ENCODE measurements at places on chromosomes 1 and 21. TPM values are rescaled to one million over a fixed set of nuclear protein-coding genes. Genes with fewer than 3 reads are reported as not detected.

Gene TMEM39B
- total RNA-seq: 34.8 TPM

Gene ZSWIM5
- total RNA-seq: 13.1 TPM

- DNase-seq: no peak
- H3K4me1 ChIP-seq: peaks cover 70% of the 10 kb centered on the region
- no peak overlapping the region for H3K27ac ChIP-seq
Observed at GRCh38 chr1:156493154-156493631, 7.4 kb downstream of the MEF2D start.

- H3K36me3 ChIP-seq: no peaks in the 10 kb centered on the region
- no peaks in the 10 kb centered on the region for H3K4me1 ChIP-seq
- no peak overlapping the region for H3K4me3 ChIP-seq
- no peaks in the 10 kb centered on the region for H3K27me3 ChIP-seq
- no peak for DNase-seq
- H3K27ac ChIP-seq: no peak overlapping the region
Observed at GRCh38 chr21:28731700-28732321, 260.9 kb downstream of the LTN1 start.

GRCh38 chr1:171160211-171160610, 24.9 kb upstream of the FMO2 start:
- H3K4me3 ChIP-seq: no peak overlapping the region
- no peak for DNase-seq
- peak overlapping the region; percentile 71 for H3K27ac ChIP-seq
- H3K27me3 ChIP-seq: no peaks in the 10 kb centered on the region
- H3K36me3 ChIP-seq: no peaks in the 10 kb centered on the region

DNA sequence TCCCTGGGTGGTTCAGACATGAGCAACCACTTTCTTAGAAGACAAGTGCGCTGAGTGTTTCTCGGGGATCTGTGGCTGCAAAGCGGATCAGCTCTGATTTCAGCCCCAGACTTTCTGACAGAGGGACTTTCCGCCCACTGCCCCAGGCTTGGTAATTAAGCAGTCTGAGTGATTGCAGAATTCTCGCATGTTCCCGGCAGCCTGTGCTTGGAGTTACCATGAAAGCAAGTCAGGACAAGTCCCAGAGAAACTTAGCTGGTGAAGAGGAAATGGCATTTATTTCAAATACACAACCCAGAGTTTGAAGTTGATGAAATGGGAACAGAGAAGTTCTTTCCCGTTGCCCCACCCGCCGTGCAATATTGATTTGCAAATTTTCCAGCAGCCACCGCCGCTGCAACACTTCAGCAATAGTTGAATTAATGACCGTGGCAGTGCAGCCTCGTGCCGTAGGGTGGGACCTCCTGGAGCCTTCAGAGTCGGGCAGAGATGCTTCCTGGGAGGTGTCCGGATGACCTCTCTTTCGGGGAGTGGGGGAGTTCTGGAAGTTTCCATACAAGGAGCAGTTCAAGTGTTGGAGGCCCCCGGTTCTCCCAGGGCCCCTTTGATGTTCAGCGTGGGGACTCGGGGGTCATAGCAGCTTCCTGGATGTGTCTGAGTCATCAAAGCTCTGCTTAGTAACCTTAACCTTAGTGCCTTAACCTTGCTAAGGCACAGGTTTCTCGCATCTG, 134.7 kb downstream of the KAZN start:
- H3K36me3 ChIP-seq: no peaks in the 10 kb centered on the region
- no peak overlapping the region for H3K27ac ChIP-seq
- peak; percentile 6 for DNase-seq
- H3K4me1 ChIP-seq: peaks cover 27% of the 10 kb centered on the region
- H3K27me3 ChIP-seq: peaks cover 7% of the 10 kb centered on the region

DNA sequence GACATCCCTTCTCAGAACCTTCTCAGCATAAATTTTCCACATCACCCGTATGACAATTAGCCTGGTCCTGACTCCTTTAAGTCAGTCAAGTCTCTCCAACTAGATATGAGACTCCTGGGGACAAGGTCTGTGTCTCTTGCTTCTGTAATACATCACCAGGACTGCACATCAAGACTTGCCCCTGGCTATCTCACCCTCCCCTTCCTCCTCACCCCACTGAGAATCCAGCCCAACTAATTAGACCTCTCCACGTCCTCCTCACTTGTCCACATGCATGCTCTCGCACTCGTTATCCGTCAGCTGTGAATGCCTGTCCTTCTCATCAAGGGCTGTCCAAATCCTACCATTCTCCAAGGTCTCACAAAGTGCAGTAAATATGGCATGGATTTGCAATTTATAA, 542.8 kb downstream of the PTPRU start:
- H3K4me3 ChIP-seq: no peak overlapping the region
- H3K27me3 ChIP-seq: peaks cover 46% of the 10 kb centered on the region
- no peaks in the 10 kb centered on the region for H3K36me3 ChIP-seq
- no peak overlapping the region for H3K27ac ChIP-seq
- DNase-seq: no peak
- no peaks in the 10 kb centered on the region for H3K4me1 ChIP-seq

Gene CFAP141
- not detected for total RNA-seq
